Effector memory CD4-positive, alpha-beta T cell (primary cell): ENCODE measurements at places on chromosomes 6 and 20.

DNA sequence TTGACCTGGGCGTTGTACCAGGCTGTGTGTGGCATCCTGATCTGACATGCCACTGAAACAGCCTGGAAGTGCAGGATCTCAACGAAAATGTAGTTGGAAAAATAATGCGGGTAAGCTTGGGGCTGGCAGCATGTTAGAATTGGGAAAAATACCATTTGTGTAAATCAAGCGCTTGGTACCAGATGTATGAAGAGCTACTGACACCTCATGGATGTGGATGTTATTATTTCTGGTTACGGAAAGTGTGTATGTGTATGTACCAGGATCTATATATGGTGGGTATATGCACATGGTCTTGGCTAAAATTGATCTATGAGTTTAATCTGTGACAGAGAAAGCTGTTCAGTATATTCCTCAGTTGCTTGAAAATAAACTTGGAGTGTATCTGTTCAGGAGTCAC, 22.7 kb downstream of the HIVEP1 start:
- no peak for DNase-seq

GRCh38 chr6:4565301-4566250, 210.6 kb upstream of the CDYL start:
- DNase-seq = no peak

DNA sequence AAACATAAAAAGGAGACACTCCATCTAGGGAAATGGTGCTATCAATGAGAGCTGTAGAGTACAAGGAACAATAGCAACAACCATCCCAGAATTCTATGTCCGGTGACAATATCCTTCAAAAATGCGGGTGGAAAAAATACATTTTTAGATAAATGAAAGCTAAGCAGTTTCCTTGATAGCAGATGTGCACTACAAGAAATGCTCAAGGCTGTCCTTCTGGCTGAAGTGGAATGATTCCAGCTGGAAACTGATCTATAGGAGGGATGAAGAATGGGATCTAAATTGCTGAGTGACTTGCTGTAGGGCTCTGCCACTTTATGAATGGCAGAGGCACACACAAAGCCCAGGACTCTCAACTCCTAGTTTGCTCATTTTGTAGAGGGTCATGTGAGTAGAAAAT, 763.1 kb downstream of the C6orf118 start:
- no peak for DNase-seq

DNA sequence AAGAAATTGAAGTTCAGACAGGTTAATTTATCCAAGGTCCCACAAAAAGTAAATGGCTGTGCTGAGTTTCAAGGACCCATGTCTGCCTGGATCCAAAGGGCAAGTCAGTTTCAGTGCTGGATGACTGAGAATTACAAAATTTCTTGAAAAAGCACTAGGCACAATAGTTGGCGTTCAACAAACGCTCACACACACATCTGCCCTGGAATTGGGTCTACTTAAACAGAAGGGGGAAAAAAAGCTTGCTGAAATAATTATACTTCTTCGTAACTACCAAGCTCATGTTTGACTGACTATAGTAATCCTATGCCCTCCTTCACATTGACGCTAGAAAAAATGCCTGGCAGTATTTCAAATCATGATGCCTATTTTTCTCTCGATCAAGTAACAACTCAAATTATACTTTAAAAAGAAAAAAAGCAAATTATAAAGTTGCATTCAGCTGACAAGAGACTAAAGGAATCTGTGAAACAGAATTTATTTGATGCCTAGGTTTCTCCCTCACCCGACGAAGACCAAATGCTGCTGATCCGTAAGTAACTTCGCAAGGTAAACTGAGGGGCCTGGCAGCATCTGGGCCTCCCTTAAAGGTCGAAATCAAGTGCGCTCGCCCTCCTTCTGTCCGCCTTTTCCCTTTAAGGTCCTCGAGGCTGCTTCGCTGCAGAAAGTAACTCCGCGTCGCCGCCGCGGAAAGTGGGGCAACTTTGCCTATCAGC, 650 bp upstream of the CD2AP start:
- DNase-seq = no peak

DNA sequence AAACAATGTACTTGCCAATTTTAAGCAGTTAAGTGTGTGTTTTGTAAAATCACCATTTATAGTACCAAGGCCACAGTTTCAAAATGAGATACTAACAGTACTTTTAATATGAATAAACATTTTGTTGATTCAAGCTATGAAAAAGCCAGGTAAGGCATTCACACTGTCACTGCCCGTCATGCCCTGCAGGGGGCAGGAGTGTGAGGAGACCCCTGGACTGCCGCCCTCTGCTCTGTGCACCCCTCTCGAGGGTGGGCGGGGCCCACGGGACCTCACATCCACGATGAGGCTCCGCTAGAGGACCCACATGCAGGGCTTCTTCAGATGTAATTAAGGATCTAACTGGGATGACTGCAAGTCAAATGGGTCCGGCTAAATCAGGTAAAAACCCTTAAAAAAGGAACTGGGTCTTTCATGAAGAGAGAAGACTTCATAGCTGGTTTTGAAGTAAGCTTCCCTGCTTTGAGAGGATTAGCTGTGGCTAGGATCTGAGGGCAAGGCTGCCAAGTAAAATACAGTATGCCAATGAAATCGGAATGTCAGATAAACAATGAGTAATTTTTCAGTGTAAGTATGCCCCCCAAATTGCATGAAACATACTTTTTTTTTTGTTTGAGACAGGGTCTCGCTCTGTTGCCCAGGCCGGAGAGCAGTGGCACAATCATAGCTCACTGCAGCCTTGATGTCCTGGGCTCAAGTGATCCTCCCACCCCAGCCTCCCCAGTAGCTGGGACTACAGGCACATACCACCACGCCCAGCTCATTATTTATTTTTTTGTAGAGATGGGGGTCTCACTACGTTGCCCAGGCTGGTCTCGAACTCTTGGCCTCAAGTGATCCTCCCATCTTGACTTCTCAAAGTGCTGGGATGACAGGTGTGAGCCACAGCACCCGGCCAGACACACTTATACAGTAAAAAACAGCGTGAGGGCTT, 18.7 kb downstream of the DIDO1 start:
- no peak for DNase-seq

- no peak for DNase-seq
These were observed at the start of gene MMP24 for GRCh38 chr20:35226126-35226883. Gene MMP24 (plus strand): TSS chr20:35226690. CDS start chr20:35226739, 49 bp downstream.

GRCh38 chr20:62427172-62428001, at the start of gene RBBP8NL:
Gene RBBP8NL (minus strand): TSS chr20:62427539. CDS start chr20:62419647, 7,892 bp downstream.
- DNase-seq = no peak

DNA sequence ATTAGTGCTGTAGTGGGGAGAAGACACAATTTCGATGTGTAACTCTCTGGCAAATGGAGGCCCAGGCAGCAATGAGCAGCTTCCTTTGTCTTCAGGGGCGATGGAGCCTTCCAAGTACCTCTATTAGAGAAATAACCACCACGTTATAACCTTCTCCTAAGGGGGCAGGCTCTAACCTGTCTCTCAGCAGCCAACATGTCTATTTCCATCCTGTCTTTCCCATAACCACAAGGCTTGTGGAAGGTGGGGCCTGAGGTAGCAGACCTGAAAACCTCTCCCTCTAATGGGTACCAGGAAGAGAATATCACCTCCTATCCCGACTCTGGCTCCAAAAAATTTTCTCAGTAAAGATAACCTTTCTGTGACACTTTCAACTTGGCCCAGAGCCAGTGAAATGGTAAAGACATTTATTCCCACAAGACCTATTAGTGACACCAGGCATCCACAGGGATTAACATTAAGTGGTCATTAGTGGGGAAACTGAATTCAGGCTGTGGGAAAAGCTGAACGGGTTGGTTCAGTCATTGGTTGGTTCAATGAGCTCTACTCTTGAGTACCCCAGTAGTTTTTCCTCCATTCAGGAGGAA, 4.0 kb downstream of the PEX6 start:
- no peak for DNase-seq
